ENCODE measurements at places on chromosomes 13 and 19.

DNA sequence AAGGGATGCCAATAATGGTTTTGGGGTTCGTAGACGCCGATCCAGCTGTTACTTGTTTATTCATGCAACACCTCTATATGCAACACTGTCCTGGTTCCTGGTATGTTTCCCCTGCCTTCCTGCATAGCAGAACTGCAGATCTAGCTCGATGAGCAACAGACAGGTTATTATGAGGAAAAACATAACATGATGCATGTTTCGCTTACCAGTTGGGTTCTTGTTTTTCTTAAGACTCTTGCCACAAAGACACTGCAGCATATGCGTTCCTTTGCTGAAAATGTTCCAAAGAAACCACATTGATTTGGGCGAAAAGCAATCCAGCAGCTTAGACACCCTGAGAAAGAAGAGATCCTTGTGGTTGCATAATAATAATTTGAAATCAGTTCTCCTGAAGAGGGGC lies 583 bp downstream of the FGF14 start:
- DNase-seq, result no peak

GRCh38 chr13:76293346-76293745 lies 592.9 kb downstream of the KCTD12 start:
- no peak for DNase-seq

GRCh38 chr19:55284405-55285058 lies 735 bp downstream of the BRSK1 start:
- DNase-seq, result no peak

DNA sequence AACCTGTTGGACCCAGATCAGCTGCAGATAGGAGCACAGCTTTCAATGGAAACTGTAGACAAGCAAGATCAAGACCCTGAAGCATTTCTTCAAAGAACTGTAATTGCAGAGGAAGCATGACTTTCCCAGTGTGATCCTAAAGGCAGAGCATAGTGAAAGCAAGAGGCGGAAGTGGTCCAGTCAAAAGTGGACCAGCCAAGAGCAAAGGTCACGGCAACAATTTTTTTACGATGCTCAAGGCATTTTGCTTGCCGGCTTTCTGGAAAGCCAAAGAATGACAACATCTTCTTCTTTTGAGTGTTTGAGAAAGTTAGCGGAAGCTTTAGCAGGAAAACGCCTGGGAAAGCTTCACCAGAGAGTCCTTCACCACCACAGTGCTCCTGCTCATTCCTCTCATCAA lies 111.6 kb downstream of the RNF17 start:
- DNase-seq, result no peak

GRCh38 chr13:86601351-86601750 lies 802.1 kb upstream of the SLITRK6 start:
- no peak for DNase-seq

- DNase-seq, result no peak
Measured at GRCh38 chr13:84739021-84739420, 856.7 kb upstream of the SLITRK1 start.

DNA sequence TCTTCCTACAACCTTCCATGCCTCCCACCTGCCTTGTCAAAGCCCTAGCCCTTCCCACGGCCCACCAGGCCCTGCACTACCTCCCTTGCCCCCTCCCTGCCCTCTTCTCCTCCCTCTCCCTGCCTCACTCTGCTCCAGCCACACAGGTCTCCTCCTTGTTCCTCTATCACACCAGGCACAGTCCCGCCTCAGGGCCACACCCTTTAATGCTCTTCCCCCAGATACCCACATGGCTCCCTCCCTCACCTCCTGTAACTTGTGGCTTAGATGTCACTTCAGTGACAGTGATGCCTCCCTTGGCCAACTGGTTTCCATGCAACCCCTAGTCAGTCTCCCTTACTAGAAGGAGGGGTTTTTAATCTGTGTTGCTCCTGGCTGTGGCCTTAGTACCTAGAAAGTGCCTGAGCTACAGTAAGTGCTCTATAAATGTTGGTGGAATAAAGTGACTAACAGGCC lies 1.3 kb downstream of the SIRT6 start:
- DNase-seq, result no peak

- DNase-seq, result no peak
Measured at GRCh38 chr19:3145909-3146676, 10.3 kb downstream of the GNA15 start.

DNA sequence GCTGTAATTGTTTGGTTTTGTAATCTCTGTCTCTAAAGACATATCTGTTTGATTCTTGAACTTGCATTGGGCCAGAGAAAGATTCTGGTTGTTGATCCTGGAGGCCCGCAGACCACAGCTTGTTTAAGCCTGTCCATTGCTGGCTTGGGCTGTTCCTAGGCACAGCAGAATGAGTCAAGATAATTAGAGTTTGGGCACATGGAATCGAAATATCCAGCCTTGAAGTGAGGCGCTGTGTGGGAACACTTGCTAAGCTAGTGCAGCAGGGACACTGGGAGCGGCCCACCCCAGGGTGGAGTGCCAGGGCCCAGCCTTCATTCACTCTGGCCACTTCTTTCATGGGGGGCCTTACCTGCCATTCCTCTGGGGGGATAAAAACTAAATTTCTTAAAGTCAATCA lies 219.7 kb downstream of the LMO7 start:
- no peak for DNase-seq
